Peyer's patch (tissue), 4 donors: ENCODE measurements at places on chromosomes 6 and 20. TPM values are rescaled to one million over a fixed set of nuclear protein-coding genes. Genes with fewer than 3 reads are reported as not detected.

- no peak for DNase-seq
These were observed 694 bp downstream of the SLC17A9 start for GRCh38 chr20:62952968-62953838.

DNA sequence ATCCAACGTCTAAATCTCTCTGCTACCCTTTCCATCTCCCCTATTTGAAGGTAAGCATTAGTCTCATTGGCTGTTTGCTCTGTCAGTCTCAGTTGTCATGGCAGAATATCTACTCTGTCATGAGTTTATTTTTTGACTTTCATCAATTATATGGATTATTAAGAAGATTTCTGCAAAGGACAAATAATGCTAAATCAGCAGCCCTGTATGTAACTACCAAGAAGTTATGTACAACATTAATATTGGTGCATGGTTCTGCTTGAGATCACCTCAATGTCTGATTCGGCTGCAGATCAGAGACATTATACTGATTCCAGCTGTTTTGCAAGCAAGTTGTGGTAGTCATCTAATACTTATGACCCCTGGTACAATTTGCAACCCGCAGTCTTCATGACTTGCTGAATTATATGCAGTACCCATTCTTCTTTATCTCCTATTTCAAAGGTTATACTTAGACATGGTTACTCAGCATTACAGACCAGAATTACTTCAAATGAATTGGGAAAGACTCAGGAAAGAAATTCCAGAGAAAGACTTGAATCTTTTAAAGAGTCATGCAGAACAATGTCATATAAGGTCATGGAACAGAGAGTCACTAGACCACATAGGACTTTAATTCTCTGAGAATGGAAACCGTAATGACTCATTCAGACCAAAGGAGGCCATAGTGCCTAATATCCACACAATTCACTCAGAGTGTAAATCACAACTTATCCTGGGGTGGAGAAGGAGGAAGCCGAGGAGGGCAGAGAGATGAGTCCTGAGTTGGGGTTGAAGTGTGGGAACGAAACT, 201.4 kb downstream of the IBTK start:
- no peak for DNase-seq

GRCh38 chr20:17685168-17685567, 3.1 kb upstream of the RRBP1 start:
- DNase-seq: no peak

DNA sequence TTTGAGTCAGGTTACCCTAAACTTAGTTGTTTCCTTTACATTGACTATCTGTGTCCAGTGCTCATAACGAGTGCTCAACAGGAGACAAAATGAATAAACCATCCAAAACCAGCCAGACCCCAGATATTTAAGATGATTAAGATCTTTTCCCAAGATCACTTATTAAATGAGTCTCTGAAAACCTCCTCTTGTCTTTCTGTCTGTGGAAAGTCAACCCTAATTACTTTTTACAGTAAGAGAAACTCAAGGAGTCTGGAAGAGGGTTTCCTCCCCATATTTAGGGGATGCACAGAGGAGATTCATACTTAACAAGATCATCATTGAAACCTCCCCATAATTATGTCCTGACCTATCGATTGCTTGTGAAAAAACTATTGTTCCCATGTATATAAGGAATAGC, 84.0 kb downstream of the CAP2 start:
- DNase-seq: no peak

- no peak for DNase-seq
These were observed 80.1 kb downstream of the FYN start for GRCh38 chr6:111792914-111793700.

RSPO3 gene
- total RNA-seq: 10.7 TPM

- no peak for DNase-seq
These were observed 31.4 kb downstream of the TSHZ2 start for GRCh38 chr20:53003420-53004154.

DNA sequence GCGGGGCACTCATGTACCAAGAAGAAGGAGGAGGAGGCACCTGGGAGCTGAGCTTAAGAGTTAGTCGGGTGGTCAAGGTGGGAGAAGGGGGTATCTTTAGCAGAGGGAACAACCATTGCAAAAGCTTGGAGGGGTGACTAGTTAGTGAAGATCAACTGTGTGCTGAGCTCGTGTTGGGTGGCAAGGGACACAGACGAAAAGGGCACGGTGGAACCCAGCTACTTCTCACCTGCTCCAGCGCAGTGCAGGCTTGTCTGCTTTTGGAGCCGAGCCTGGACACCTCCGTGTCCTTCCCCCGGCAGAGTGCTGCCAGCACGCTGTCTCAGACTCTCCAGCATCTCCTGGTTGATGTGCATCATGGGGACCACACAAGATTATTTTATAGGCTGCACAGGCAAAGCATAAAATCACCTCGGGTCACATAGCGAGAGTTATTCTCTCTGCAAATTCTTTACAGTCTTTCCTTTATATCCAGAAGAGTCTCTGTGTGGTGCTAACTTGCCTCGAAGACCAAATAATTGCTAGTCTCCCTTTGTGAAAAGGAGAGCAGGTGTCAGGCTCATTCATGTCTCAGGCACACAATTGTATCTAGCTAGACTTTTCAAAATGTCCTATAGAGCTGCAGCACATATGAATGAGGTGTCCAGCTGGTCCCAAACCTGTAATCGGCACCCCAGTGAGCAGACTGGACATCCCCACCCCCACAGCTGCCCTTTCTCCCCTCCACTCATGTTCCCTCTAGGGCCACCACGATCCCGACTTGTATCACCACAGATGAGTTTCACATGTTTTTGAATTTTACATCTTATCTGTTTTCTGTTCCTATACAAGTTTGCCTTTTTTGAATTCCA, 123.4 kb downstream of the CEBPB start:
- no peak for DNase-seq

DNA sequence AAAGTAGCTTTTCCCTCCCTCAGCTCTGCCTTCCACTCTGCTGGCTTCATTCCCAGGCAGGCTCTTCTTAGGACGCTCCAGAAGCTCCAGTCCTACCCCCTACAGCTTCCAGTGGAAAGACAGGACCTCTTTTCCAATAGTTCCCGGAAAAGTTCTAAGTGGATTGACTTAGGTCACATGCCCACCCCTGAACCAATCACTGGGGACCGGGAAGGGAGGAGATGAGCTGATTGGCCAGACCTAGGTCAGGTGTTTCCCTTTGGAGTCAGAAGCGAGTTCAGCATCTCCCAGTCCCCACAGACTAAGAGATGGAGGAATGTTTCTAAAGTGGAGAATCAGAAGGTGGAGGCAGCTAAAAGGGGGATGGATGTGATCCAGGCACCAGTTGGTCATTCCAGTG, 62.9 kb upstream of the KCNG1 start:
- no peak for DNase-seq

DNA sequence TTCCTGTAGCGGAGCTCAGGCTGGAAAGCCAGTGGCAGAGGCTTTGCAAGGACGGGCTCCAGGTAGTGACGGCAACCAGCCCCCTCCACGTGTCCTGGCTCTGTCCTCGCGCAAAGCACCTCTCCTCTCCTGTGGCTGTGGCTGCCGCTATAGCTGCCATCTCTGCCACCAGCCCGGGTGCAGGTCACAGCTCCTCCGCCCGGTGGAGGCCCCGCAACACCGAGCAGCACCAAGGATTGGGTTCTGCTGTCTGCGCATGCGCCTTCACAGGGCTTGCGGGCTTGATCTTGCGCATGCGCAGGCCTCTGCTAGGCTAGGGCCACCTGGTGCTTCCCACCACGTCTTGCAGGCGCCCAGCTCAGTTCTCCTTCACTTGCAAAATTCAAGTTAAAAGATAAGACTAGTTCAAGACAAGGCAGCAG, 625.4 kb downstream of the QKI start:
- peak; percentile 18 for DNase-seq
